DMS53 (cell line): ENCODE measurements at places on chromosomes 3 and 15.
A peak's percentile ranks its signal among the peaks of the same experiment; 100 is the strongest.

DNA sequence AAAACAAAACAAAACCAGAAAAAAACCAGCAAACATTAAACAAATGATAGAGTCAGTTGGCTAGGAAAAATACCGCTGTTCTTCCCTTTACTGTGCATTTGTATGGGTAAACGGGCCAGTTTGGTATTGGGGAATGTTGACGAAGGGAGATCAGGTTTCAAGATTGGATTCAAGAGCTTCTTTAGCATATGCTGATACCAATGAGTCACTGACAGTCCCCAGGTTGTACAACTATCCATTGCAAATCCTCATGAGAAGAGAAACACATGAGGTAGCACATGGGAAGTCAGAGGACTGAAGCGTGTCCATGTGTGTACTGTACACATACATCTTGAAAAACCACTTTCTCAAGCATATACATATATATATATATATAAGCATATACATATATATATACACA lies 25.6 kb downstream of the TIGIT start:
- DNase-seq: peak; percentile 96

DNA sequence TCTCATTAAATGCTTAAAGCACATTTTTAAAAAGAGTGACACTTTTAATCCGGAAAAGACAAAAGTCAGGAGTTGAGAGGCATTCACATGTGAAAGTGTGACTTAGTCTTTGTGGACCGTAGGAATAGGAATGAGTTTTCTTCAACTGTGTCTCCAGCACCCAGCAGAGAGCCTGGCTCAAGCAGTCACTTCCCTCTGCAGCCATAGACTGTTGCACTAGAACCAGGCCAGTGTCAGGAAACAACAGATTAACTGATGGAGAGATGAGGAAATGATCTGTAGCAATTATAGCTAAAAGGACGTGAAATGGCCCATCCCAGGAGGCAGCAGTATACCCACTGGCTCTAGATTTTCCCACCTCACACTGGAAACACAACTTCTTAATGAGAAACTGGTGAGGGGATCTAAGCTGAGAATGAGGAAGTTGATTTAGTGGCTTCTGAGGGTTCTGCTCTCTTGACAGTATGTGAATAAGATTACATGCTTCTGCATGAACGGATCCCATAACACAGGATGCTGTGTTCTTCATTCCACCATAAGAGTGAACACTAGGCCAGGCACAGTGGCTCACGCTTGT lies 19.8 kb downstream of the CFAP92 start:
- DNase-seq: no peak

- DNase-seq: no peak
Measured at GRCh38 chr3:37899101-37899707, 37.5 kb downstream of the CTDSPL start.

GRCh38 chr3:194944526-194944925 lies 258.8 kb downstream of the FAM43A start:
- DNase-seq: no peak

GRCh38 chr3:159787178-159787574 lies 201.5 kb upstream of the IL12A start:
- DNase-seq: peak; percentile 92

GRCh38 chr3:47856669-47857068 lies 53.7 kb downstream of the DHX30 start:
- DNase-seq: no peak

- DNase-seq: peak; percentile 80
Measured at GRCh38 chr3:193605876-193606275, 12.9 kb downstream of the OPA1 start.

GRCh38 chr3:30548600-30548999 lies 57.8 kb upstream of the TGFBR2 start:
- peak; percentile 0 for DNase-seq
